ENCODE measurements at places on chromosomes 4 and X.
A peak's percentile ranks its signal among the peaks of the same experiment; 100 is the strongest.

DNA sequence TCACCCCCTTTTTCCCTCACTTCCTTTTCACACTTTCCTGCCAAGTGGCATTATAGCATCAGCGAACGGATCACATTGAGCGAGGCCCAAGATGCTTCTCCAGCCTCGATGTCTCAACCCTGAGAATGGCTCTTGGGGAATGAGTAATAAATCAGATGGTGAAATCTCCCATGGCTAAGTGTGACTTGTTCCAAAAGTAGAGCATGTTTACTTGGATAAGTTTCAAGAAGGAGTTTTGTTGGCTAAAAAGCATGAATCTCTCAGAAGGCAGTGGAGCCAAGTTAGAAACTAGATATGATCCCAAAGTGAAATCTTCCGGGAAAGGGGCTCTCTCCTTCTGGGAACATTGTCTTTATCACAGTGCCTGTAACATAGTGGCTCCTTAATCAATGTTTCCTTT, 316.3 kb downstream of the CAMK2D start:
- peak; percentile 97 for DNase-seq

GRCh38 chrX:71282514-71283402, 677 bp upstream of the NONO start:
- peak; percentile 47 for DNase-seq

GRCh38 chrX:71302461-71303213, 1.1 kb downstream of the ITGB1BP2 start:
- DNase-seq, result no peak

DNA sequence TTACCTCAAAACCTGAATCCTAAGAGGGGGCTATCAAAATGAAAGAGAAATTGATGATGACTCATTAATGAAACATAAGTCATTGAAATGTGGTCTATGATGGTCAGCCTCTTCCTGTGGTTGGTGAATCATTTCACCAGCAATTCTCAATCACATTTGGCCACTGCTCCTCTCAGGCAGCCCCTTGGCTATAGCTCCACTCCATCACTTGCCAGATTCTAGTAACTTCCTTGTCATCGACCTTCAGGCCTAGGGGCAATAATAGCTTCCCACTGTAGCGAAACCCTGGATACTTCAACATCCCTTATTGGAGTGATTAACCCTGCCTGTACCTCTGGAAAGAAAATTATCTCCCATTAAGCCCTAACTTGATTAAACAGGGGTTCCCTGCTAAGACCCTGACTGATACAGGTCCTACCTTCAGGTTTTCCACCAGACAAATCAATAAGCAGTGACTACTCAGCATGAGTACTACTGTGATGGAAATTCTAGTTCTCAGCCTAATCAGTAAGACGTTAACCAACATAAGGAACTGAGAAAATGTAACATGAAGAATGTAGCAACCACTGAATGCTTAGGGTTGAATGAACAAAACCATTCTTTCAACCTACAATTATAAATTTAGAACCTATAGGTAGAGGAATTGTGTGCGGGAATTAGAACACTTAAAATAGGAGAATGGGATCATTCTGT, 30.4 kb downstream of the ADH7 start:
- DNase-seq, result peak; percentile 92

- DNase-seq, result no peak
Observed at GRCh38 chrX:135737366-135738071, 24.1 kb downstream of the CT45A1 start.

- DNase-seq, result no peak
Observed at GRCh38 chr4:62816566-62816965, 1592.7 kb downstream of the TECRL start.
